GM23248 (cell line): ENCODE measurements at places on chromosomes 7 and 10. TPM values are rescaled to one million over a fixed set of nuclear protein-coding genes. Genes with fewer than 3 reads are reported as not detected.
A peak's percentile ranks its signal among the peaks of the same experiment; 100 is the strongest.

Gene NUTM2E
- polyA plus RNA-seq: not detected in 2 replicates

GRCh38 chr10:80454513-80455460 is 677 bp downstream of the TSPAN14 start:
- peaks cover 27% of the 10 kb centered on the region for H3K4me1 ChIP-seq
- H3K36me3 ChIP-seq: no peaks in the 10 kb centered on the region
- peak; percentile 62 for DNase-seq
- peak overlapping the region; percentile 78 for H3K4me3 ChIP-seq
- no peaks in the 10 kb centered on the region for H3K27me3 ChIP-seq

GRCh38 chr7:158120716-158121115 is 466.9 kb downstream of the PTPRN2 start:
- no peak for DNase-seq
- no peak overlapping the region for H3K4me3 ChIP-seq
- no peaks in the 10 kb centered on the region for H3K27me3 ChIP-seq

Gene NPSR1
- polyA plus RNA-seq: not detected in 2 replicates

Gene PNLIPRP3
- not detected in 2 replicates for polyA plus RNA-seq

GRCh38 chr7:151864081-151864480 is 12.8 kb downstream of the PRKAG2 start:
- no peak overlapping the region for H3K4me3 ChIP-seq
- DNase-seq: no peak
- no peaks in the 10 kb centered on the region for H3K36me3 ChIP-seq
- no peak overlapping the region for H3K27ac ChIP-seq
- no peaks in the 10 kb centered on the region for H3K4me1 ChIP-seq

DNA sequence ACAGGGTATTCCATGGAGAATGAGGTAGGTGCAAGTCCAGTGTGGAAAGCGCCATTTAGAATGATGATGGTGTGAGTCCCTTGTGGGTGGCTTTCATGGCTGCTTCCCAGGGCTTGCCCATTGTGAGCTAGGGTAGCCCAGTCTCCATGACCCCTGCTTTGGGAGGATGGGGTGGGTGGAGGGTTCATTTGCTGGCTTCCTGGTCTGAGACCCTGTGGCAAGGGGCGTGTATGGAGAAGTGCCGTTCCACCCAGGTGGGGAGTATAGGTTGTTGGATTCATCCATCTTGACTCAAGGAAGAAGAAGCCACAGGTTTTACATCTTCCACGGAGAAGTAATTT is 27.7 kb downstream of the CCM2 start:
- H3K4me1 ChIP-seq: peaks cover 17% of the 10 kb centered on the region
- DNase-seq: no peak
- H3K36me3 ChIP-seq: peaks cover 4% of the 10 kb centered on the region; the same call in 1 of the 2 replicates
- peak overlapping the region; percentile 3; the same call in 1 of the 2 replicates for H3K27ac ChIP-seq
- no peaks in the 10 kb centered on the region for H3K27me3 ChIP-seq
- H3K4me3 ChIP-seq: no peak overlapping the region

DNA sequence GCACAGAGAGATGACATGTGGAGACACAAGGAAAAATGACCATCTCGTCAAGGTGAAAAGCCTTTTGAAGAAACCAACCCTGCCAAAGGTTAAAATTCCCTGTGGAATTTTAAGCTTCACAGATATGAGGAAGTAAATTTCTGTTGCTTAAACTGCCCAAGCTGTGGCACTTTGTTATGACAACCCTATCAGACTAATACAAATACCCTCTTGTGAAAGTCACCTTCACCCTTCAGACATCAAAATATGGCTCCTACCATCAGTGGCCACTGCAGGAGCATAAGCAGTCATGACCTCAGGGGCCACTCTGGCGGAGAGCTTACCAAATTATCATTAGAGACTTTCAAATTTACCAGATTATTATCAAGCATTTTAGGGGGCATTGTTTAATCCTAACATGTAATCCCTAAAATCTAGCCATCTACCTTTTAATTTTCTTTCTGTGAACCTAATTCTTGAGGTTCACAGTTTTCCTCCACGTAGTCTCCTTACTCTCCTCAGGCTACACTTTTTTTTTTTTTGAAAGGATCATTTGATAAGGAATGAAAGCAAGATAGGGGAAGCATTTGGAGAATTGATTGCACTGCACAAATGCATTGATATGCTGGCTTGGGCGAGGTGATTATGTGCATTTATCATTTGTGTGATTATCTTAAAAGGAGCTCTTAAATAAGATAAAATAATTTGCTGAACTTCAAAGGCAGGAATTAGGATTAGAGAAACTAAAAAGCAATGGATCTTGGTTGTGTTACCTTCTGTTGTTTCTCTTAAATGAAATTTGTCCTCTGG is 90.3 kb downstream of the TMEM168 start:
- no peak overlapping the region for H3K27ac ChIP-seq
- no peaks in the 10 kb centered on the region for H3K36me3 ChIP-seq
- no peaks in the 10 kb centered on the region for H3K4me1 ChIP-seq
- no peaks in the 10 kb centered on the region for H3K27me3 ChIP-seq
- no peak overlapping the region for H3K4me3 ChIP-seq

DNA sequence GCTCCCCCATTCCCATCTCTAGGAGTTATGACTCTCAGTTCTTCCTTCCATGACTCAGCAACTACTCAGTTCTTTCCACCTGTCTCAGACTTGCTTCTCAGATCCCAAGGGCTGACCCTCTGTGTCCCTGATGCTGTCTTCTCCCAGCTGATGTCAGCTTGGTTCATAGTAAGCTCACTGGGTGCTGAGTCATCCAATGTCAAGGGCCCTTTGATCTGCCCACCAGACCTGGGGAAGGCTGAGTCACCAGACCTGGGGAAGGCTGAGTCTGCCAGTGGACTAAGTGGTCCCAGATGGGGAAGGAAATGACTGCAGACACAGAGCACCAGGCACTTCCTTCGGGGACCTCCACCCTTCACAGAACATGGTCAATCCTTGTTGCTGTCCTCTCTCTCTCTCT is 76.1 kb upstream of the ZEB1 start:
- no peaks in the 10 kb centered on the region for H3K27me3 ChIP-seq
- peak overlapping the region; percentile 45; the same call in 1 of the 2 replicates for H3K27ac ChIP-seq
- peak; percentile 98 for DNase-seq
- no peak overlapping the region for H3K4me3 ChIP-seq
- no peaks in the 10 kb centered on the region for H3K36me3 ChIP-seq

DNA sequence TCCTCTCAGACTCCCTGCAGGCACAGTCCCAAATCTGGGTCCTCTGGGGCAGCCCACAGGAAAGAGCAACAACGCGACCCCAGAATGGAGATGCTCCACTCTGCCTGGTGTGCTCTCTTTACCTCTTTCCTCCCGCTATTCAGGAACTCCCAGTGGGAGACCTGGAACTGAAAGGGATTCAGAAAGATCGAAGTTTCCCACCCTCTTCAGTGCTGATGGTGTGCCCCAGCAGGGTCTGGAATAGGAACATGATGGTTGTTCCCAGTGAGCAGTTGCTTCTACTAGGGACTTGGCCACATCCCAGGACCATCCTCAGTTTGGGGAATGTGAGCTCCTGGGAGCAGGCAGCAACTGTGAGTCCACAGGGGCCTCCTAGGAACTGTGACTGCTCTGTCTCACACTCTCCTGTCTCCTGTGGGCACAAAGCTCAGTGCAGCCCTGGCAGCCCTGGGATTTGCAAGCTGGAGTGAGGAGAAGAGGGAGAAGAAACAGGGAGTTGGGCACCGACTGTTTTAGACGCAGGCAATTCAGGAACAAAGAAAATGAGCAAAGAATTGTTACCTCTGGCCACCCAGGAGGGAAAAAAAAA is 17.9 kb downstream of the OR6V1 start:
- no peak overlapping the region for H3K4me3 ChIP-seq
- H3K27me3 ChIP-seq: no peaks in the 10 kb centered on the region
- no peak for DNase-seq
- no peaks in the 10 kb centered on the region for H3K36me3 ChIP-seq

- no peaks in the 10 kb centered on the region for H3K36me3 ChIP-seq
- no peaks in the 10 kb centered on the region for H3K27me3 ChIP-seq
- no peak overlapping the region for H3K27ac ChIP-seq
- H3K4me3 ChIP-seq: no peak overlapping the region
- H3K4me1 ChIP-seq: no peaks in the 10 kb centered on the region
Observed at GRCh38 chr7:137243741-137244140, 99.8 kb downstream of the PTN start.

DNA sequence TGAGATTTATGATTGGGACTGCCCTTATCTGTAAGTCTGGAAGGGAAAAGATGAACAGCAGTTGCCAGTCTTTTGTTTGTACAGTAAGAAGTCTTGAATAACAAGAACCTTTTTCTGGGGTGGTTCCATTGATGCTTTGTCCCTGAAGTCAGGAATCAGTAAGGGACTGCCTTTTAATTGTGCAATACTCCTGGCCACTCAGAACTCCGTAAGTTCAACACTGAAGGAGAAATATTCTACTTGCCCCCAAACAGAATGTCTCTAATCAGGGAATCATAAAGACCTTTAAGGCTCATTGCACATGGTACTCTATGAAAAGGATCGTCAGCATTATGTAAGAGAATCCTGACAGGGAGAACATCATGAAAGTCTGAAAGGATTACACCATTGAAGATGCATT is 361.4 kb downstream of the EXOC4 start:
- no peaks in the 10 kb centered on the region for H3K27me3 ChIP-seq
- H3K4me3 ChIP-seq: no peak overlapping the region
- no peak overlapping the region for H3K27ac ChIP-seq
- DNase-seq: no peak

Gene GSAP
- polyA plus RNA-seq: 4.1 and 4.2 TPM in 2 replicates

GRCh38 chr10:121559326-121560026 is 38.8 kb downstream of the FGFR2 start:
- H3K4me1 ChIP-seq: no peaks in the 10 kb centered on the region
- H3K4me3 ChIP-seq: no peak overlapping the region
- DNase-seq: no peak

DNA sequence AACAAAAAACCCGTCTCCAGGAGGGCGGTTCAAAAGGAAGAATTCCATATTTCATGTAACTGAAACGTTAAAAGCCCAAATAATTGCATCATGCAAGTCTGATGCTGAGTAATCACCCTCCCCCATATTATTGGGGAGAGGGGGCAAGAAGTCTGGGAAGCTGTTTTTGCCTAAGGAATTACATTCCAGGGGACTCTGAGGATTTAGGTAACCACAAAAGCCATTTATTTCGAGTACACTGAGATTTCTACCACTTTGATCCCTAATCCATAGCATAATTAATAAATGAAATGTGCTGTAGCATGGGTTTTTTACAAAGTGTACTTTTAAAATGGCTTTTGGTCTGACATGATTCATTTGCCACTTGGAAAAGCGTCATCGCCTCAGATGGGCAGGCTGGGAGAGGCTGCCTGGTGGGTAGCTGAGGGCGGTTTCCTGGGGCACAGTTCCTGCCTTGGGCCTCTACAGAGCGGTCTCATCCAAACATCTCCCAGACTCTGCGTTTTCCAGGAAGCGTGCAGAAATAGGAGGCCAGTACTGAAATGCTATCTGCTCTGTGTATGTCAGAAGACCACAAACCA is 106.5 kb downstream of the TCF7L2 start:
- no peaks in the 10 kb centered on the region for H3K27me3 ChIP-seq
- peak; percentile 89 for DNase-seq
- peaks cover 93% of the 10 kb centered on the region for H3K4me1 ChIP-seq
- no peaks in the 10 kb centered on the region for H3K36me3 ChIP-seq
- peak overlapping the region; percentile 93 for H3K27ac ChIP-seq

Gene TMEM196
- not detected in 2 replicates for polyA plus RNA-seq

DNA sequence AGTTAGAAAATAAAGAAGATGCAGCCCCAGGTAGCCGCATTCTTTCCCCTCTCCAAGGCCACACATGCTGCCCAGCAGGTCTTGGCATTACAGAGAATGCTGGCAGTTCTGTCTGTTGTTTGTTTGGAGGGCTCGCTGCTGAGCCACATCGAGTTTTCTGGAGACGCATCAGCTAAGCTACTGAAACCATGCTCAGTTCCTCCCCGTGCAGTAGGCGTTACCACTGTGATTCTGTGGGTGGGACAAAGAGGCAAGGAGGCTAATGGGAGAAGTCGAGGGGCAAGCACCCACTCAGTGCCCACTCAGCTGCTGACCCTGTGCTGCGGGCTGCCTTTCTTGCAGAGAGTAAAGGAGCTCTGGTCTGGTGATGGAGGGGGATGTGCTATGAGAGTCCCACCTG is 15.5 kb upstream of the GTPBP4 start:
- H3K27ac ChIP-seq: no peak overlapping the region
- DNase-seq: no peak
- no peak overlapping the region for H3K4me3 ChIP-seq
- peaks cover 15% of the 10 kb centered on the region; the same call in 1 of the 2 replicates for H3K4me1 ChIP-seq
- no peaks in the 10 kb centered on the region for H3K36me3 ChIP-seq

Gene DHX32
- 33.6 and 34.4 TPM in 2 replicates for polyA plus RNA-seq

Gene NUTM2A
- not detected in 2 replicates for polyA plus RNA-seq

GRCh38 chr7:31564661-31565060 is 50.8 kb downstream of the ITPRID1 start:
- no peaks in the 10 kb centered on the region for H3K36me3 ChIP-seq
- H3K4me1 ChIP-seq: no peaks in the 10 kb centered on the region
- H3K27ac ChIP-seq: no peak overlapping the region
- H3K27me3 ChIP-seq: no peaks in the 10 kb centered on the region

GRCh38 chr7:156353352-156353751 is 287.2 kb upstream of the RNF32 start:
- no peaks in the 10 kb centered on the region for H3K27me3 ChIP-seq
- no peak overlapping the region for H3K4me3 ChIP-seq
- H3K27ac ChIP-seq: no peak overlapping the region
- no peaks in the 10 kb centered on the region for H3K4me1 ChIP-seq

- no peak overlapping the region for H3K4me3 ChIP-seq
- peaks cover 11% of the 10 kb centered on the region; the same call in 1 of the 2 replicates for H3K4me1 ChIP-seq
- peak; percentile 29 for DNase-seq
- no peaks in the 10 kb centered on the region for H3K27me3 ChIP-seq
- no peaks in the 10 kb centered on the region for H3K36me3 ChIP-seq
- no peak overlapping the region for H3K27ac ChIP-seq
Observed at GRCh38 chr10:60397792-60398191, 8.1 kb upstream of the ANK3 start.

Gene SEPTIN7
- polyA plus RNA-seq: 509 and 521 TPM in 2 replicates

Gene CEP41
- polyA plus RNA-seq: 32.3 and 33.9 TPM in 2 replicates

GRCh38 chr7:64849250-64849923 is 53.7 kb upstream of the ZNF273 start:
- H3K27ac ChIP-seq: no peak overlapping the region
- no peaks in the 10 kb centered on the region for H3K36me3 ChIP-seq
- H3K4me1 ChIP-seq: peaks cover 6% of the 10 kb centered on the region
- no peaks in the 10 kb centered on the region for H3K27me3 ChIP-seq
- H3K4me3 ChIP-seq: no peak overlapping the region

Gene OR2A1
- 0.10 and 0.15 TPM in 2 replicates for polyA plus RNA-seq

DNA sequence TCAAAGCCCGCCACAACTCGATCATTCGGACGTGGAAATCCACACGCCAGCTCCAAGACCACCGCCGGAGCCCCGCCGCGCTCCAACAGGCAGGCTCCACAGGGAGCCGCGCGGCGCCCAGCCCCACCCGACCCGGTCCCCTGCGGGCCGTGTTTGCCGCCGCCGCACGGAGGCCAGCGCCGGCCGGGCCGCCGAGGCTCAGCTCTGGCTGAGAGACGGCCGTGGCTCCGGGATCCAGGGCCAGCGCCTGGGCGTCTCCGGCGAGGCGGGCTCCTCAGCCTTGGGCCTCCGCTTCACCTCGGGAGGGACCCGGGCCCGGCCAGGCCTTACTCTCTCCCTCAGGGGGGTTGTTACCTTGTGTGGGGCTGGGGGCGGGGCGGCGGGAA is 333 bp downstream of the SMNDC1 start:
- H3K4me3 ChIP-seq: peak overlapping the region; percentile 90
- peaks cover 39% of the 10 kb centered on the region for H3K36me3 ChIP-seq
- H3K27ac ChIP-seq: peak overlapping the region; percentile 84
